Fibroblast of skin of back (primary cell): ENCODE measurements at places on chromosomes 5 and 9.
A peak's percentile ranks its signal among the peaks of the same experiment; 100 is the strongest.

DNA sequence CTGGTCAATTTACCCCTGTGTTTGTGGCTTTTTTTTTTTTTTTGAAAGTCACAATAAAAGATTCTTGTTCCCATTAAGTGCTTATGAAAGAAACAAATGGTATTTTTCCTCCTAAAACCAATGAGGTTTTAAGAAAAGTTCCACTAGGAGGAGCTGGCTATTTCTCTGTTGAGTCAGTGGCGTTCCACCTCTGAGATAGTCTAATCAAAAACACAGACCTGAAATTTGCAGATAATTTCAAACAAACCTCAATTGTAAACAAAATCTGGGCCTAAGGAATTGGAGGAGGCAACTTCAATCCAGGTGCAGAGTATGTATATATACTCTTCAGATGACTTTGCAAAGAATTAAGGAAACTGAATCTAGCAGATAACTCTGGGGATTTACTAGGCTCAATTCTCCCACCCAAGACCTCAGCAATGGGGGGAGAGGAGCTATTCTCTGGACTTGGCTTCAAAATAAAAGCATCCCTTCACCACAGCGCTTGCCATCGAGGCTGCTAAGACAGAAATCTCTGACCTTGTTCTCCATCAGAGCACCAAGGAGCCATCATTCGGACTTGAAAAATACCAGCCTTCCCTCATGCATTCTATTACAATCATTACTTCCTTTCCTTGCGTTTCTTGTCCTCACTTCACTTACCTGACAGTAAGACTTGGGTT, 52.4 kb downstream of the FANCC start:
- DNase-seq = peak; percentile 32

DNA sequence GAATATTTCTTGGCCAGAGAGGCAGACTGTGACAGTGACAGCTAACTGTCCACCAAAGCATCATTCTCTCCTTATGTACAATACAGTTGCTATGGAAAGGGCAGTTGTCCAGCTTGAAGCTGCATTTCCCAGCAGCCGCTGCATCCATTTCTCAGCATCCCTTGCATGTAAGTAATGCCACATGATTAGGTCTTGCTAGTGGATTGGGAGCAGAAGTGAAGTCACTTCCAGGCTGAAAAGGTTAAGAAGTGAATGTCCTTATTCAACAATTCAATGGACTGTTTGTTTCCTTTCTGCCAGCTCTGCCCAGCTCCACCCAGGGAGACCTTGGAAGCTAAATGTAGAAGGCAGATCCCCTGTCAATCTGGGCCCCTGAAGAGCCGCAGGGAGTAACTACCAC, 26.1 kb upstream of the RETREG1 start:
- DNase-seq = no peak

DNA sequence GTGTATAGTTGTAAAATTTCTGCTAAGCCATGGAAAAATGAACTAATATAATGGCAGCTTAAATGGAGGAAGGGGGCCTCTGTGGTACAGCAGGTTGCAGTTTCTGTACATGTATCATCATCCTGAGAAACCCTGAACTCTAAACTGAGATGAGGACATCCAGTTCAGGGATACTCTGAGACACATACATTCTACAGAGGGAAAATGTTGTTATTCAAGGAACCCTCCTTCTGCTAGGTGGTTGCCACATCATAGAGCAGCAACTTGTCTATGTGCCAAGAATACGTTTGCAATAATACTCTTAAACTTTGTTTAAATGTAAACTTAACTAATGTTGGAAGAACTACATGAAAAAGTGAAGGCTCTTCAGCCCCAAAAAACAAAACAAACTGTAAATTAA, 1310.8 kb upstream of the WWC1 start:
- DNase-seq = no peak

DNA sequence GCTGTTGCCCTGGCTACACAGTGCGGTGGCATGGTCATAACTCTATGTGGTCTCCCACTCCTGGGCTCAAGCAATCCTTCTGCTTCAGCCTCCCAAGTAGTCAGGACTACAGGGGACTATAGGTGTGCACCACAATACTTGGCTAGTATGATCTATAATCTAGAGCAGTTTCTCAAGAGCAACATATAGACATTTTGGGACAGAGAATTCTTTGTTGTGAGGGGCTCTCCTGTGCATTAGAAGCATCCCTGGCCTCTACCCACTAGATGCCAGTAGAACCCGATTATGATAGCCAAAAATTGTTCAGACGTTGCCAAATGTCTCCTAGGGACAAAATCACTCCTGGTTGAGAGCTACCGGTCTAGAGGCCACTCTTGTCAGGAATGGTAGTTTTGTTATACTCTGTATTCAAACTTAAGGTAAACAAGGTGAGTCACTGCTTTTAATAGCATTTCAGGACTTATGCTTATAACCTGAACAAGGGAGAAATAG, 7.2 kb downstream of the ANKHD1 start:
- no peak for DNase-seq

DNA sequence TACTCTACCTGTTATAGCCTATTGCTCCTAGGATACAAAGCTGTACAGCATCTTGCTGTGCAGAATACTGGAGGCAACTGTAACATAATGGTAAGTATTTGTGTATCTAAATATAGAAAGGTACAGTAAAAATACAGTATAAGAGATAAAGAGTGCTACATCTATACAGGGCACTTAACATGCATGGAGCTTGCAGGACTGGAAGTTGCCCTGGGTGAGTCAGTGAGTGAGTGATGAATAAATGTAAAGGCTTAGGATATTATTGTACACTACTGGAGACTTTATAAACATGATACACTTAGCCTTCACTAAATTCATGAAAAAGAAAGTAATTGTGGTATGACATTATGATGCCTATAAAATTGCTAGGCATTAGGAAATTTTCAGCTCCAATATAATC, 65.5 kb upstream of the OSMR start:
- DNase-seq = peak; percentile 48

DNA sequence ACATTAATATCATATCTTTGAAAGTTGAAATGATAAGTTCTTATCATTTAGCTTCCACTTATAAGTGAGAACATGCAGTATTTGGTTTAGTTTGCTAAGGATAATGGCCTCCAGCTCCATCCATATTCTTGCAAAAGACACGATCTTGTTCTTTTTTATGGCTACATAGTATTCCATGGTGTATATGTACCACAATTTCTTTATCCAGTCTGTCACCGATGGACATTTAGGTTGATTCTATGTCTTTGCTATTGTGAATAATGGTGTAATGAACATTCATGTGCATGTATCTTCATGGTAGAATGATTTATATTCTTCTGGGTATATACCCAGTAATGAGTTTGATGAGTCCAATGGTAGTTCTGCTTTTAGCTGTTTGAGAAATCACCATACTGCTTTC, 135.0 kb upstream of the PRR16 start:
- DNase-seq = no peak

DNA sequence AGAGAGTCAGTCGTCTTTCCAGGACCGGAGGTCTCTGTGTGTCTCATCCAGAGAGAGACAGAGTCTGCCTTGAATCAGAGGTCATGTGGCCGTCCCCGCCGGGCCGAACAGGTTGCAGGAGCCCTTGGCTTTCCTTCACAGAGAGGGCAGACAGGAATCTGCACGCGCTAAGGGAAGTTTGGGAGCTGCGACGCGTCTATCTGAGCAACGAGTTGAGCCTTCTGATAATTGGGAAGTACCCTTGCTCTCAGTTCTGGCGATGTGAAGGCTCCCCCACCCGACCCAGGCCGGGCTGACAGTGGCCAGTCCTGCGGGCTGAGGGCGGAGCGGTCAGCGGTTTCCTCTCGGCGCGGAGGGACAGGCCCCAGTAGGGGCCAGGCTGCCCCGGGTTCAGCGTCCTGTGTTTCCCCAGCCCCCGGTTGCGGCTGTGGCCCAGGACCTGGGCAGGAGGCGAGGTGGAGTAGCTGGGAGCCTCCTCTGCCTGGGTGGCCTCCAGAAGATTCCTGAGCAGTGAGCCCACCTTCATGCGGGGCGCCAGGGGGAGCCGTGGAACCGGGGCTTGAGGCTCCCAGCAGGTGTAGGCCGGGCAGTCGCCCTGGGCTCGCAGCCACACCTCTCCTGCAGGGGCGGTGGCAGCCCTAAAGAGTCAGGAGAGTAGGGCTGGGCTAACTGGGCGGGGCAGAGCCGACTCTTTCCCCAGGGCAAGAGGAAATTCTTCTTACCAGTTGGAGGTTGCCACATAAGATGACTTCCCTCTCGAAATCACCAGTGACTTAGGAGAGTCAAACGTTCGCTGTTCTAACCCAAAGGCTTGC, 13.9 kb downstream of the NR2F1 start:
- no peak for DNase-seq

DNA sequence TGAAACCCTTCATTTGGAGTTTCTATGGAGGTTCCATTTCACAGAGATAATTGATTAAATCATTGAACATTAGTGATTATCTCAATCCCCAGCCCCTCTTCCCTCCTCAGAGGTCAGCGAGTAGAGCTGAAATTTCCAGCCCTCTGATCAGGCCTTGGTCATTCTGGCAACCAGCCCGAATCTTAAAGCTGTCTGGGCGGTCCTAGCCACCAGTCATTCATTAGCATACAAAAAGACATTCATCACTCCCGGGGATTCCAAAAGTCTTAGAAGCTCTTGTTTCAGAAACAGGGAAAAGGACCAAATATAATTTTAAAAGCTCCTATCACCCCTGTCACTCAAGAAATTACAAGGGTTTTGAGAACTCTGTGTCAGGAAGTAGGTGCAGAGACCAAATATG, 41.3 kb downstream of the ZNF474 start:
- DNase-seq = peak; percentile 60

GRCh38 chr9:79471580-79472543, 99.9 kb upstream of the TLE4 start:
- peak; percentile 59 for DNase-seq

DNA sequence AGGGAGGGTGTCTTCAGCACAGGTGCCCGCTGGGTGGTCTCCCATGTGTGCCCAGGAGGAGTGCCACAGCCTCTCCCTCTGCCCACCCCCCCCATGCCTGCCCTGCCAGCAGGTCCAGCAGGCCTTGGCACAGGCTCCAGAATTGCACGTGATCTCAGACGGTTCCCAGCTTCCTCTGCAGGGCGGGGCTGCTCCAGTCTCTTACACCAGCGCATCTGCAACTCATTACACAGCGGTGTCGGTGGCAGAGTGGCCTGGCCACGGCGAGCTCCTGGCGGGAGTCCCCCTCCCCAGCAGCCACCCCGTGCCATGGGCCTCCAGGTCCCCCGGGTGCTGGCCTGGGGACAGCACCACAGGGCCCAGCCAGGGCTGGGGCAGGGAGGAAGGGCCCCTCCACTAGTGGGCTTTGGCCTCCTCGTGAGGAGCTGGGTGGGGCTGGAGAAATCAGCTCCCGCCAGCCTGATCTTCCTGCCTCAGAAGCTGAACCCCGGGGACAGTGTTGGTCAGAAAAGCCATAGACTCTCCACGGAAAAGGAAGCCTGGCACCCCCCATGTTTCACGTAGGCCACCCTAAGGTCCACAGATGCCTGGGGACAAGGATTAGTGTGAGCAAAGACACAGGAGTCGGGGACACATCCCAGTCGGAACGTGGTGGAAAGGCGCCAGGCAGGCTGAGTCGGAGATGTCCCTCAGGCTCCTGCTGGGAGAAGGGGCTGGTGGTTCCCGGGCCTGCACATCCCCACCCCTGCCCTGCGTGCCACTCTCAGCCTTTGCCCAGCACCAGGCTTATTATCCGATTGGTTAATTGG, 40.2 kb downstream of the RXRA start:
- DNase-seq = peak; percentile 92

DNA sequence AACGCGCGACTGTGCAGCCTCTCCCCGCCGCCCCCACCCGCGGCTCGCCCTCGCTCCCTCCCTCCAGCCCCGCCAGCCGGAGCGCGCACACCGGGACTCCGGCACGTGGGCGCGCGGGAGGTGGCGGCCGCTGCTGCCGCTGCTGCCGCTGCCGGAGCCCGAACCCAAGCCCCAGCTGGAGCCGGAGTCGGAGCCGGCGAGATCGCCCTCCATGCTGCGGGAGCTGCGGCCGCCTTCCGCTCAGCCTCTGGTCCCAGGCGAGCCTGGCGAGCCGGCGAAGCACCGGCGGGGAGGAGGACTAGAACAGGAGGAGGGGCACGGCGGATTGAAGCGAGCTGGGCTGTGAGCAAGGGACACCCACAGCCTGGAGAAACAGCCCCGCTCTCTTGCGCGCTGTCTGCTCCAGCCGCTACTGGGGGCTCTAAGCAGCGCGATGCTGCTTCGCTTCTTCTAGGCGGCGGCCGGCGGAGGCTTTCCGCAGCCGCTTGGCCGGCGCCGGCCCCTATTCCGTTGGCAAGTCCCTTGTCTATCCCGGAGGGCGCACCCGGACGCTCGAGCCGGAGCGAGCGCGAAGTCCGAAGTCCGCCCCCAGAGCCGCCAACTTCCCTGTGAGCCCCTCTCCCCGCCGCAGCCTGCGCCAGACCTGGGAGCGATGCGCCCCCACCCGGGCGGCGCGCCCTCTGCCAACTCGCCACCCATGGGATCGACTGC, 598.7 kb upstream of the SGCD start:
- DNase-seq = peak; percentile 81

DNA sequence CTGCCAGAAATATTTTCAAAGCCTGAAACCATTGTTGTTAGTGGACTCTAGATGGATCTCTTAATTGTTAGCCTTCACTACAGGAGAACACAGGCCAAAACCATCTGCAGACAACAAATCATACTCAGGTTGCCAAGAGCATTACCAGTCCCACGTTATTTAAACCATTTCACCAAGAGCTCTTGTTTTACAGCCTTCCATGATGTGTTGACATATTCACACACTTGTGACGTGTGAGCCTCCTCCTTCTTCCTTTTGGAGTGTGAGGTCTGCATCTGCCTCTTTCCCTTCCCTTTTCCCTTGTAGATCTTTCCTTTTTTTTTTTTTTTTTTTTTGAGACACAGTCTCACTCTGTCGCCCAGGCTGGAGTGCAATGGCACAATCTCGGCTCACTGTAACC, 279.0 kb downstream of the AUH start:
- no peak for DNase-seq

GRCh38 chr5:168940712-168941111, 360.2 kb downstream of the SLIT3 start:
- DNase-seq = no peak

DNA sequence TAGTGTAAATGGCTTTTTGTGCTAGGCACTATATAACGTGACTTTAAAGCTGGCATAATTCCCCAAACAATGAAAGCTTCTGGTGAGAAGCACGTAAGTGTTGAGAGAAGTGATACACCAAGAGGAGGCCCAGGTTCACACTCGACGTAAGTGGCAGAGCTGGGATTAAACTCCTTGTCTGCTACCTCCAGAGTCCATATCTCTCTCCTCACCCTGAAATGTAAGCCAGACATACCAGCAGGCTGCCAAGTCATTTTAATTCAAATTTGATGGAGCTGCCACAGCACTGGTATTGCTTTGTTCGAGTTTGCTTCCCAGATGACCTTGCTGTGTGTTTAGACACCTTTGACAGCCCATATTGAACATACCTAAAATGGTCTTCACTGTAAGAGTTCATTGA, 319.7 kb downstream of the GLIS3 start:
- DNase-seq = no peak
